ENCODE measurements at places on chromosomes 13 and 19. TPM values are rescaled to one million over a fixed set of nuclear protein-coding genes. Genes with fewer than 3 reads are reported as not detected.

KIR2DL4 gene
- total RNA-seq = not detected

CHAF1A gene
- 99.4 TPM for total RNA-seq

FFAR3 gene
- 0.21 TPM for total RNA-seq

KDELR1 gene
- 77.7 TPM for total RNA-seq

ANGPTL8 gene
- not detected for total RNA-seq

F2RL3 gene
- total RNA-seq = not detected

CXCL17 gene
- not detected for total RNA-seq

LHFPL6 gene
- total RNA-seq = 4.8 TPM

CEACAM20 gene
- total RNA-seq = not detected

ARHGAP45 gene
- 183 TPM for total RNA-seq

SAMD1 gene
- 152 TPM for total RNA-seq

IL11 gene
- total RNA-seq = not detected

LGALS7B gene
- total RNA-seq = not detected

U2AF2 gene
- 394 TPM for total RNA-seq

EBI3 gene
- total RNA-seq = 45.0 TPM

KIR3DL2 gene
- total RNA-seq = 0.47 TPM

KIR3DL1 gene
- total RNA-seq = not detected

AMH gene
- 5.1 TPM for total RNA-seq

ADM5 gene
- total RNA-seq = 8.6 TPM

CEACAM4 gene
- total RNA-seq = not detected

CGB3 gene
- not detected for total RNA-seq

SPRED3 gene
- 3.0 TPM for total RNA-seq

NOTCH3 gene
- not detected for total RNA-seq

ZNF491 gene
- 0.12 TPM for total RNA-seq

ZNF90 gene
- 5.1 TPM for total RNA-seq

ZNF468 gene
- 13.3 TPM for total RNA-seq

AXL gene
- total RNA-seq = 0.70 TPM

FXYD3 gene
- not detected for total RNA-seq

SHD gene
- not detected for total RNA-seq

CAB39L gene
- 6.8 TPM for total RNA-seq

CD79A gene
- 2.7 TPM for total RNA-seq

All from activated CD4-positive, alpha-beta T cell treated with anti-CD3 and anti-CD28 coated beads, Interleukin-2, amount 10 ng/mL, durations not matched to agents 24 days and 14 days (primary cell).